DND-41 (cell line): ENCODE measurements at places on chromosomes 5 and 9.

- H3K27ac ChIP-seq = no peak overlapping the region
- no peaks in the 10 kb centered on the region for H3K4me1 ChIP-seq
- no peaks in the 10 kb centered on the region for H3K27me3 ChIP-seq
- DNase-seq = no peak
- H3K4me3 ChIP-seq = no peak overlapping the region
- no peaks in the 10 kb centered on the region for H3K36me3 ChIP-seq
Observed at GRCh38 chr5:65866837-65867521, 59.4 kb upstream of the ERBIN start.

- no peaks in the 10 kb centered on the region for H3K27me3 ChIP-seq
- no peak for DNase-seq
- H3K27ac ChIP-seq = no peak overlapping the region
- no peaks in the 10 kb centered on the region for H3K36me3 ChIP-seq
- no peak overlapping the region for H3K4me3 ChIP-seq
Observed at GRCh38 chr5:17148481-17148880, 69.0 kb upstream of the BASP1 start.

GRCh38 chr5:150485693-150486401 lies 22.1 kb upstream of the NDST1 start:
- H3K27me3 ChIP-seq = peaks cover 2% of the 10 kb centered on the region
- no peak overlapping the region for H3K4me3 ChIP-seq

DNA sequence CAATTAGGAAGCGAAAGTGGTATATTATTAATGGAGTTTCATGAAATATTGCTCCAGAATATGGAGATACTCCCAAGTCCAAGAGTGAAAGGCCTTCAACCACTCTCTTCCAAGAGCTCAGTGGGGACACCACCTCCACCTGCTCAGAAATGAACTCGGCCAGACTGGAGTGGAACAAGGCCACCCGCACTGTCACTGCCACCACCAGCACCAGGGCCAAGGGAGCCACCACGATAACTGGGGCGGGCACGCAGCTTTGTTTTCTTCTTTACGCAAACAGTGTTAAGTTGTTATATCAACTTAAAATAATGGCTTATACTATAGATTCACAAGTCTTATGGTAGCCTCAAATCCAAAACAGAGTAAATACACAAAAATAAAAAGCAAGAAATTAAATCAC lies 204.1 kb downstream of the TRPM3 start:
- no peak overlapping the region for H3K4me3 ChIP-seq
- H3K27ac ChIP-seq = no peak overlapping the region
- DNase-seq = no peak

GRCh38 chr5:56977021-56977420 lies 25.1 kb upstream of the MIER3 start:
- H3K27me3 ChIP-seq = peaks cover 14% of the 10 kb centered on the region
- no peak overlapping the region for H3K27ac ChIP-seq
- no peak for DNase-seq
- H3K4me3 ChIP-seq = no peak overlapping the region

- H3K4me1 ChIP-seq = no peaks in the 10 kb centered on the region
- DNase-seq = no peak
- no peaks in the 10 kb centered on the region for H3K27me3 ChIP-seq
- no peak overlapping the region for H3K27ac ChIP-seq
Observed at GRCh38 chr5:61617995-61618525, 286.0 kb downstream of the ZSWIM6 start.

DNA sequence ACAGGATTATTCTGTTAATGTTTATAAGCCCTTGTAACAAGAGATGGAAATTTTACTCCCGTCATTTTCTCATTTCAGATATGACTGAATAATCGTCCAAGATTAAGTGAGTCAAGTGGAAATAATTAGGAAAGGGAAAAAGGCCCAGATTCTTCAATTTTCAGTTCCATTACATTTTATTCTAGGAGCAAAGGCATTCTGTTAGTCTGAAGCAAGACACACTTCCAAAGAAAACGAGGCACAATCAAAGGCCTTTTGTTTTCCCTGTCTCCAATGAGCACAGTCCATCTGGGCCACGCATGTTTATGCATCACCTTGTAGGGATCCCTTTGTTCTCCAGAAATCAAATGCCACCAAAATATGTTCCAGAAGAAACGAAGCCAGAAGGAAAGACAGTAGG lies 382.9 kb upstream of the RFX3 start:
- no peaks in the 10 kb centered on the region for H3K27me3 ChIP-seq
- no peak overlapping the region for H3K4me3 ChIP-seq
- no peaks in the 10 kb centered on the region for H3K4me1 ChIP-seq
- no peak for DNase-seq
- H3K27ac ChIP-seq = no peak overlapping the region

DNA sequence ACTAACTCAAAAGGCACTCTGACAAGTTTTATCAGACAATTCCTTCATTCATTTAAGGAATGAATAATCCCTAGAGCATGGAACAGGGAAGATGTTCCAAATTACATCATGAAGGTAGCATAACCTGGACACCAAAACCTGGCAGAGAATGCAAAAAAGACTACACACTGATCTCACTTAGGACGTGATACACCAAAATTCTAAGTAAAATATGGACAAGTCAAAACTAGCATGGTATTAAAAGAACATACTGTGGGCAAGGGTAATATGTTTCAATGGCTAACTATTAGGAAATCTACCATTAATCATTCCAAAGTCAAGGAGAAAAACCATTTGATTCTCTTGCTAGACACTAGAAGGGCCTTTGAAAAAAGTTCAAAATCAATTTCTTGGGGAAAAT lies 176.5 kb downstream of the HSPA4 start:
- no peak overlapping the region for H3K27ac ChIP-seq
- H3K27me3 ChIP-seq = no peaks in the 10 kb centered on the region
- DNase-seq = no peak
- no peak overlapping the region for H3K4me3 ChIP-seq

GRCh38 chr9:126388964-126389708 lies 62.5 kb downstream of the MVB12B start:
- peaks cover 8% of the 10 kb centered on the region; the same call in 1 of the 2 replicates for H3K36me3 ChIP-seq
- no peaks in the 10 kb centered on the region for H3K27me3 ChIP-seq
- H3K27ac ChIP-seq = no peak overlapping the region
- DNase-seq = no peak
- no peaks in the 10 kb centered on the region for H3K4me1 ChIP-seq
- no peak overlapping the region for H3K4me3 ChIP-seq

DNA sequence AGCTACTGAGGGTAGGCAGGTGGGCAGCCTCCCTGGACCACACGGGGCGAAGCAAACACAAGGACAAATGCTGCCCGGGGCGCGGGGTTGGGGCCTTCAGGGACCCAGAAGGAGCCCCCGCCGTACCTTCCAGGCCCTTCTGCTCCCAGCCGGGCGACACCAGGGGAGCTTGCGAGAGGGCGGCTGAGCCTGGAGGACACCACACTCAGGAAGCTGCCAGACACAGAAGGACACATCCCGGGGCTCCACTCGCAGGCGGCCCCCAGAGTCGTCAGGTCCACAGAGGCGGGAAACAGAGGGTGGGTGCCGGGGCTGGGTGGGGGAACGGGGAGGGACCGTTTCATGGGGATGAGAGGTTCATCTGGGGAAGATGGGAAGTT lies 58.5 kb upstream of the UBAC1 start:
- no peaks in the 10 kb centered on the region for H3K27me3 ChIP-seq
- H3K27ac ChIP-seq = no peak overlapping the region
- DNase-seq = no peak
- no peak overlapping the region for H3K4me3 ChIP-seq

DNA sequence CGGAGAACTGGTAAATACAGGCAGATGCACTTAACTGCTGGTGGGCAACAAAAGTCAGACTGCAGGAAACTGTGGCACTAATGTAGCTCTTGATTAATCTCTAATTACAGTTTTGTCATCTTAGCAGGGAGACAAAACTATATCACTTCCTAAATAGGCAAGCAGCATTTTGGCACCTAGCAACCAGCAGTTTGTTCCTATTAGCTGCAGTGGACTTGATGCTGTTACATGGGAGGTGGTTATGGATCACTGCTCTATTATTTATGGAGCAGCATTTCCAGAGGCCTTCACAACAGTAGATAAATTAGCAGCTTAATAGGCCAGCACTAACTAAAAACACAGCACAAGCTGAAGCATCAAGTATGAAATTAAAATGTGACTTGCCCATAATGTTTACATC lies 518.3 kb upstream of the ITGA1 start:
- DNase-seq = no peak
- H3K4me3 ChIP-seq = no peak overlapping the region
- no peaks in the 10 kb centered on the region for H3K27me3 ChIP-seq
- no peaks in the 10 kb centered on the region for H3K36me3 ChIP-seq
- H3K27ac ChIP-seq = no peak overlapping the region; the same call in 1 of the 2 replicates
- H3K4me1 ChIP-seq = peaks cover 5% of the 10 kb centered on the region

DNA sequence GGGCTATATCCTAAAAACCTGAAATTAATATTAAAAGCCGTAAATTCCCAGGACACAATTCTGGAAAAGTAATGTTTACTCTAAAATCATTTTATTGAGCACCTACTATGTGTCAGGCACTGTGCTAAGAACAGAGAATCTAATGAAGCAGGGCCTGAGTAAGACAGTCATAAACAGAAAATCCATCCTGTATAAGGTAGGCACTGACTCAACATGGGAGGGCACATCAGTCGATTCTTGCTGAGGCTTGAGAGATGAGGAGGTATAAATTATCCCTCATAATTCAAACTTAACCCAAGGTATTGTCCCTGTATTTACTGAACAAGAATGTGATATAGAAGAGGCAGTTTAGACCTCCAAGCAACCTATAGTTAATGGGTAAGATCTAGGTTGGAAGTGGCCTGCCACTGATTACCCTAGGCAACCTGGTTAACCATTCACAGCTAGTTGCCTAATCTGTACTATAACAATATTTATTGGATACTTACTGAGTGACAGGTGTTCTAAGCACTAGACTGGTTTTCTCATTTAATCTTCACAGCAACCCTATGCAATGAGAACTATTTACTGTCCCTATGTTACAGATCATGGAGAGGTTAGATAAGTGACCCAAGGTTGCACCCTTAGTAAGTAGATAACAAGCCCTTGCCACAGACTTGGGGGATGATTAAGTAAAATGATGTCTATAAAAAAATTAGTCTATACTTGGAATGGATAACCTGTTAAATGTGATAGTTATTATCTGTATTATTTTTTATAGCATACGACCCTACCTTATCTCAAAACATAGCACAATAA lies 317.7 kb downstream of the PDE4D start:
- H3K27me3 ChIP-seq = no peaks in the 10 kb centered on the region
- DNase-seq = no peak
- no peaks in the 10 kb centered on the region for H3K36me3 ChIP-seq

GRCh38 chr9:113946496-113947115 lies 70.5 kb downstream of the ZNF618 start:
- H3K4me3 ChIP-seq = no peak overlapping the region
- no peak overlapping the region for H3K27ac ChIP-seq
- H3K4me1 ChIP-seq = no peaks in the 10 kb centered on the region
- DNase-seq = no peak
- no peaks in the 10 kb centered on the region for H3K27me3 ChIP-seq
- H3K36me3 ChIP-seq = no peaks in the 10 kb centered on the region

DNA sequence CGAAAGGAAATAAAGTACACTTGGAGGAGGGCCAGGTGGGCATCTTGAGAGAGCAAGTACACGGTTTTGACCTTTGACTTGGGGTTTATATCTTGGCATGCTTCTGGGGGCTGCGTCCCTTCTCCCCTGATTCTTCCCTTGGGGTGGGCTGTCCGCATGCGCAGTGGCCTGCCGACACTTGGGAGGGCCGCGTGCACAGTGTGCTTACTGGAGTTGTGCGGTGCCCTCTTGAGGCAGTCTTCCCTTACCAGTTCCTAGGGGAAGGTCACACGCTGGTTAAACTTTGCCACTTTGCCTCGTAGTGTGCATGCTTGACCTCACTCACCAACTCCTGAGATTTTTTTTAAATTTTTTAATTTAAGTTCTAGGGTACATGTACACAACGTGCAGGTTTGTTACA lies 4.3 kb upstream of the CLPTM1L start:
- H3K27me3 ChIP-seq = no peaks in the 10 kb centered on the region
- no peak for DNase-seq
- H3K4me1 ChIP-seq = peaks cover 19% of the 10 kb centered on the region
- no peak overlapping the region for H3K27ac ChIP-seq
- H3K36me3 ChIP-seq = no peaks in the 10 kb centered on the region; the same call in 1 of the 2 replicates
- H3K4me3 ChIP-seq = no peak overlapping the region

GRCh38 chr5:125326150-125326510 lies 579.7 kb upstream of the ZNF608 start:
- no peak for DNase-seq

- H3K36me3 ChIP-seq = no peaks in the 10 kb centered on the region
- H3K27me3 ChIP-seq = no peaks in the 10 kb centered on the region
- no peak overlapping the region for H3K27ac ChIP-seq
Observed at GRCh38 chr5:129991780-129992179, 87.5 kb downstream of the CHSY3 start.

- DNase-seq = no peak
- no peaks in the 10 kb centered on the region for H3K4me1 ChIP-seq
- no peak overlapping the region for H3K27ac ChIP-seq
- H3K27me3 ChIP-seq = no peaks in the 10 kb centered on the region
- H3K4me3 ChIP-seq = no peak overlapping the region
Observed at GRCh38 chr9:70111641-70112236, 68.1 kb downstream of the MAMDC2 start.

- H3K27me3 ChIP-seq = no peaks in the 10 kb centered on the region
- no peaks in the 10 kb centered on the region for H3K36me3 ChIP-seq
- no peak overlapping the region for H3K4me3 ChIP-seq
- no peaks in the 10 kb centered on the region for H3K4me1 ChIP-seq
Observed at GRCh38 chr9:121491111-121491510, 8.5 kb downstream of the GGTA1 start.

DNA sequence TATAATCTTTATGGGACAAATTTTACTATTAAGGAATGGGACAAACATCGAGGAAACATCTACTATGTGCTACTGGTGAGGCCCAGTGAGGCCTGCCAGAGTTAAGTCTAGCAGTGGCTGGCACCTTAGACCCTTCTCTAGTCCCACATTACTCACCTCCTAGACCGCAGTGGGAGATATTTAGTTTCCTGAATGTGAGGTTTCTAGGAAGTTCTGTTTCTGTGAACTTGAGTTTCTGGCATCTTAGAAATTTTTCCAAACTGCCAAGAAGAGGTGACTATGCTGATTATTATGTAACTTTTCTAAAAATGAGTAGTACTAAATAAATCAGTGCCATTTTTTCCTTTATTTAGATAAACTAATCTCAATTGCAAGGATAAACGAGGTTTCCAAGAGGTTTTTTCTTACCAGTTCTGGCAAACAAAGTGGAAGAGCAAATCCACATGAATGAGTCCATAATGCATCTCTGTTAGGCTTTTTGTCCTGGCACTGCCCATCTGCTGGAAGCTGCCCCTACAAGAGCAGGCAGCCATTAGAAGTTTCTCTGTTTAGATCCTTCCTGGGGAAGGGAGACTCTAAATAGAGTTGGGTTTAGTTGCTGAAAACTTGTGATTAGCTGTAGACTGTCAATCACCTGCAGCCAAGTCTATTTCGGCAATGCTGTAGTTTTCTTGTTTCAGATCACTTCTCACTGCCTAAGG lies 348.7 kb downstream of the MAN2A1 start:
- H3K4me1 ChIP-seq = no peaks in the 10 kb centered on the region
- H3K4me3 ChIP-seq = no peak overlapping the region
- no peak overlapping the region for H3K27ac ChIP-seq
- no peaks in the 10 kb centered on the region for H3K27me3 ChIP-seq
- H3K36me3 ChIP-seq = no peaks in the 10 kb centered on the region

GRCh38 chr5:65790371-65791163 lies 68.6 kb downstream of the NLN start:
- DNase-seq = no peak
- peaks cover 7% of the 10 kb centered on the region; the same call in 1 of the 2 replicates for H3K36me3 ChIP-seq
- no peaks in the 10 kb centered on the region for H3K4me1 ChIP-seq
- no peaks in the 10 kb centered on the region for H3K27me3 ChIP-seq
- no peak overlapping the region for H3K4me3 ChIP-seq
